Smooth muscle cell of the umbilical artery (primary cell): ENCODE measurements at places on chromosomes 2 and 18. TPM values are rescaled to one million over a fixed set of nuclear protein-coding genes. Genes with fewer than 3 reads are reported as not detected.

TGFA gene
- under 0.01 and 0.28 TPM in 2 replicates for total RNA-seq

TTN gene
- under 0.01 and 1.0 TPM in 2 replicates for total RNA-seq

GRHL1 gene
- total RNA-seq, result 0.09 and 0.59 TPM in 2 replicates

CAVIN2 gene
- 1.8 and 6.2 TPM in 2 replicates for total RNA-seq

ADGRF3 gene
- total RNA-seq, result 0.05 TPM in 1 of 2 replicates, not detected in the other

MC5R gene
- total RNA-seq, result not detected in 2 replicates

ATP6V1C2 gene
- total RNA-seq, result under 0.01 TPM in 1 of 2 replicates, not detected in the other

ADI1 gene
- total RNA-seq, result 39.0 and 42.2 TPM in 2 replicates

CCDC148 gene
- total RNA-seq, result 0.59 and 1.2 TPM in 2 replicates

RUFY4 gene
- total RNA-seq, result not detected in 2 replicates

DNAJB2 gene
- 37.7 and 59.8 TPM in 2 replicates for total RNA-seq

CCDC121 gene
- total RNA-seq, result 0.83 and 1.8 TPM in 2 replicates

ALPP gene
- total RNA-seq, result not detected in 2 replicates

SIGLEC15 gene
- 0.30 and 2.5 TPM in 2 replicates for total RNA-seq

SPDYA gene
- 0.89 and 1.2 TPM in 2 replicates for total RNA-seq

CCL20 gene
- total RNA-seq, result 0.92 and 3.0 TPM in 2 replicates

TTL gene
- 35.3 and 82.1 TPM in 2 replicates for total RNA-seq

TMEM200C gene
- under 0.01 TPM in 1 of 2 replicates, not detected in the other for total RNA-seq

FTCDNL1 gene
- total RNA-seq, result 1.5 and 1.8 TPM in 2 replicates

RIT2 gene
- total RNA-seq, result not detected in 2 replicates

RND3 gene
- total RNA-seq, result 325 and 420 TPM in 2 replicates

CWC22 gene
- total RNA-seq, result 15.1 and 21.6 TPM in 2 replicates

SEPTIN10 gene
- total RNA-seq, result 56.4 and 102 TPM in 2 replicates

CHST9 gene
- not detected in 2 replicates for total RNA-seq

ZNF519 gene
- 2.1 and 5.5 TPM in 2 replicates for total RNA-seq

IL36RN gene
- not detected in 2 replicates for total RNA-seq

MARCHF4 gene
- 1.5 and 10.8 TPM in 2 replicates for total RNA-seq

RGPD8 gene
- 18.4 and 22.1 TPM in 2 replicates for total RNA-seq

DSC3 gene
- total RNA-seq, result 29.1 and 31.7 TPM in 2 replicates

TSPYL6 gene
- not detected in 2 replicates for total RNA-seq

CHN1 gene
- 36.2 and 53.1 TPM in 2 replicates for total RNA-seq

PROM2 gene
- 0.30 and 0.83 TPM in 2 replicates for total RNA-seq

REG3A gene
- not detected in 2 replicates for total RNA-seq

PJVK gene
- 1.8 and 2.1 TPM in 2 replicates for total RNA-seq
